HT1080 (cell line): ENCODE measurements at places on chromosomes 7 and 10.

- DNase-seq: no peak
These were observed 86.7 kb upstream of the IL6 start for GRCh38 chr7:22640269-22640668.

DNA sequence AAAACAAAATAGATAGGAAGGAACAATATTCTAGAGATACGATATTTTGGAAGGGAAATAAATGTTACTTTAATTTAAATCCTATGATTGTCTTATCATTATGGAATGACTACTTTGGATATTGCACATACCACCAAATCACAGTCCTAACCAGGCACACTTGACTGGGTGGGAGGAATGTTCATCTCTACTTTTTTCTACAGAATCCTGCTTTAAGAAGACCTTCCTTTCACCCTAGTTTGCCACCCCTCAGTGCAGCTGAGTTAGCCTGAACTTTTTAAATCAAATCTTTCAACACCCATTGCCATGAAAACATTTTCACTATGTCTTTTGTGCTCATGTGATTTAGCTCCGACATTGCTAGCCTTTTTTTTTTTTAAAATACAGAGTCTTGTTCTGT, 38.1 kb downstream of the RELN start:
- no peak for DNase-seq

GRCh38 chr7:67438913-67439505, 442.4 kb downstream of the TYW1 start:
- no peak for DNase-seq

DNA sequence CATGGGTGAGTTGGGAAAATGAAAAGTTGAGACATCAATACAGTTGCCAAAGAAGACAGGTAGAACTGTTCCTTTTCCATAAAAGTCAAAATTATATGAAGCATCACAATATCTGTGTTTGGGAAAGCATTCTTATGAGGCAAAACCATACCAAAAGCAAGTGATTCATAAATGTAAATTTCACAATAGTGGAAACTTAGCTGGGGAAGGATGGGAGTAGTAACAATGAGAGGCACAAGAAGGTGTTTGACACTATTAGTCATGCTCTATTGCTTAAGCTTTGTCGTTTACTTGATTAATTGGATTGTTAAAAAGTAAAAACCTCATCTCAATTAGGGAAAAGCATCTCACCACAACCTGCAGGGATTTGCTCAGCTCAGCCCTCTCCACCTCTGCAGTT, 240.2 kb downstream of the C7orf25 start:
- DNase-seq: peak; percentile 59

- DNase-seq: peak; percentile 92
These were observed 255.3 kb downstream of the DNAJB9 start for GRCh38 chr7:108824840-108825580.

DNA sequence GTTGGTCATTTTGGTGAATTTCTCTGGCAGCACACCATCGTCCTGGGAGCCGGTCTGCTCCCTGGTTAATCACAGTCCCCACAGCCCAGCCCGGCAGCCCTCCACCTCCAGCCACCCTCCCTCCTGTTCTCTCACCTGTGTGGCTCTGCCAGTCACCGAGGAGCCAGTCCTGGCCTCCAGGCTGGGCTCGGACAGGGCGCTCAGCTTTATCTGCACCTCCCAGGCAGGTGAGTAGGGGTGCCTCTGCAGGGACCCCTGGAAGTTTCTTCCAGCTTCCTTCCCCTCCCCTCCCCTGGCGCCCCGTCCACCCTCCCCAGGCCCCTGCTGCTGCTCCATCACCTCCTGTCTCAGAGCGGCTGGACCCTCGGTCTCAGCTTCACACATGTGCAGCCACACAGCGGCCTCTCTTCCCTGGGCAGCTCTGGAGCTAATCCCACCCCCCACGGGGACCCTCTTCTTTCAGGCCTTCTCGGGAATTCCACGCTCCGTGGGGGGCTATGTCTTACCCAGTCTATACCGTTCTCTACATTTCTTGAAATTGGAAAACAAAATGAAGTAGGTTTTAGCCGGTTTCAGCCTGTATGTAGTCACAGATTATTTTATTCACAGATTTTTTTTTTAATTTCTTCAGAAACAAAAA, 213.9 kb upstream of the PPP2R2D start:
- no peak for DNase-seq

DNA sequence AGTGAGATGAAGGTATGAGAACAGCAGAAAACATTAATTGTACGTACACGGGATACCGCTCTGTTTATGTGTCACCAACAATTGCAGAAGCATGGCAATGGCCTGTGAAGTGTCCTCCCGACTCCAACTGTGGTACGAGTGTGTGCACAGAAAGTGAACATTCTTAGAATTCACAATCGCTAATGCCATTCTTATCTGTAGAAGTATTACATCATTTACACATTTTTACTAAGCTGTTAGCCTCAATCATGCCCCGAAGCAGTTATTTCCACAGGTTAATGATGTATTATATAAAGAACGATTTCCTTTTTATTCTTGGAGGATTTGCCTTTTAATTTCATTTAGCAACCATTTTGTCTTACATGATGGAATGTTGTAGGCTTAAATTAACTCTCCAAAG, 103.4 kb downstream of the EVX1 start:
- no peak for DNase-seq

GRCh38 chr10:106254071-106254470, 910.4 kb downstream of the SORCS1 start:
- peak; percentile 13 for DNase-seq

GRCh38 chr7:151433721-151434400, 6.1 kb downstream of the CRYGN start:
- DNase-seq: no peak

DNA sequence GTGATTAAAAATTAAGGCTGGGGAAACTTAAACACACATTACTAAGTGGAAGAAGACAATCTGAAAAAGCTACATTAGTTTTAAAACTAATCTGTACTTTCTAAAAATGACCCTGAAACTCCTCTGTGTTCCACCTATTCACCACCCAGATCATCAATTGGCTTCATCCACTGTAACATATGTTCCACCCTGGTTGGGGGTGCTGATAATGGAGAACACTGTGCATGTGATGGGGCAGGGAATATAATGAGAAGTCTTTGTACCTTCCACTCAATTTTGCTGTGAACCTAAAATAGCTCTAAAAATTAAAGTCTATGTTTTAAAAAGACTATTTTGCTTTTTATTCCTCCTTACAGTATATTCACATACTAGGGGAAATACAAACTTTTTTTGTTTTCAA, 132.7 kb downstream of the CNOT4 start:
- no peak for DNase-seq

DNA sequence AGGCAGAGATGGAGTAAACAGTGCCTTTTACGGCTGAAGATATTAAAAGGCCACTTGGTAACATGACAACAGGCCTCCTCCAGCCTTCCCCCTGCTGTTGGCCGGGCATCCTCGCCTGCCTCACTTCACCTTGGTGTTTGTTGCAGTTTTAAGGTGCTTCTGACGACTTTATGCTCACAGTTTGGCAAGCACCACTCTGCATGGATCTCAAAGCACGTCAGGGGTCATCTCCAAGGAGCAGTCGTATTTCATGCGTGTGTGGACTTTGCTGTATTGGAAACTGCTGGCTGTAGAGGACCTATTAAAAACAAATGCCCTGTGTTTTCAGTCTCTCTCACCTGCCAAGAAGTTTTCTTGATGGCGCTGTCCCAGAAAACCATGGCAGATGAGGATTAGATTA, 483.1 kb downstream of the RPS24 start:
- no peak for DNase-seq

- no peak for DNase-seq
These were observed 138.6 kb downstream of the NRF1 start for GRCh38 chr7:129750091-129750490.

DNA sequence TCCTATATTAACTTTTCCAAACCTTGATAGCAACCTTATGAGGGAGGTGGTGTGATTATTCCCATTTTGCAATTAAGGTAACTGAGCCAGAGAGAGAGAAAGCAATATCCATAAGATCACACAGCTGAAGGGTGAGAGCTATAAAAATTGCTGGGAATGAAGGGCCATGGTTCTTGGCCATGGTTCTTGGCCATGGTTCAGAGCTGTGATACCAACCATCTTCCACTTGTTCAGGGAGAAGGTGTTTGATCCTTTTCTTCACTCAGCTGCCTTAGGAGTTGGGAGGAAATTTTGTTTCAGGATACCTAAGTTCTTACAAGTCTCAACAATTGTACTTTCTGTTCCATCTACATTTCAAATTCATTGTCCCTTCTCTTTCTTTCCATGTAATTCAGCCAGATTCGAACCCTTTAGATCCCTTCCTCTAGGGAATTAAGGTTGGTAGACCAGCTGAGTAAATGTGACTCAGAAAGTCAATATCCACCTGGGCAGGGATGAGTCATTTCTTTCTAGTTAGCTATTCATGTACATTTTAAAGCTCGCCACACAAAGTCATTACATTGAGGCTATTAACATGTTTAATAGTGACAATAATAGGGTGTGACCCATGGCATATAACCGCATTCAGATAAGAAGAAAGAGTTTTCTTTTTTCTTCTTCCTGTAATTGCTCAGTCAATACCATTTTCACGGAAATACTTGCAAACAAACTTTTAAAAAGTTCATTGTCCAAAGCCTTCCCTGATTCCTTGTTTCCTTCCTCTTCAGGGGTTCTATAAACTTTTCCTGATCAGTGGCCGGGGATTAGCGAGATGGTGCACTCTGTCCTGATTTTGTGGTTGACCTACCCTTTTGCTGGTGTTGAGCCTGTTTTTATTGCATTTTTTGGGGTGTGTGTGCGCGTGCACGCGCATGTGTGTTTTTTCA, 143.4 kb downstream of the TCF7L2 start:
- DNase-seq: peak; percentile 86

- DNase-seq: no peak
These were observed 2.7 kb downstream of the PUS7 start for GRCh38 chr7:105519353-105519752.

DNA sequence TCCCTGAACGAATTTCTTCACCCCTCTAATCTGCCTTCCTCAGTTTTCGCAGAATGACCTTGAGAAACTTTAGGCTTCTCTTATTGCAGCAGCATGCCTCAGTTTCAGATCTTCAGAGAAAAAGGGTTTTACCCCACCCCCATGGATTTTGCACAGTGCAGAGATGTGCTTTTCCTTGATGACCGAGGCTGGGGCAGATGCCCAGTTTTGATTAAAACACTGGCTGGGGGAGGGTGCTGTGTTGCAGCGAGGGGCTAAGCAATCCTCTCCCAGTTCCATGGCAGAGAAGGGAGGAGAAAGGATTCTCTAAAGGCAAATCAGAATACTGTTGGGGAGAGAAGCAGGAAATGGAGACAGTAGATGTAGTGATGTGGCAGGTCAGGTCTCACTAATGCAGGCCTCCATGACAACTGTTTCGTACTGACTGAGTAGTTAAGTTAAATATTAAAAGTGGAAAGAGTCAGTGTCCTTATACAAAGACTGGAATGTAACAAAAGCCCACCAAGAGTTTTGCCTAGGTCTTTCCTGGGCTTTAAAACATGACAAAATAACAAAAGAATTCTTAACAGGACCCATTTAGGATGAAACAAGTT, 50.8 kb upstream of the PDZD8 start:
- no peak for DNase-seq

GRCh38 chr7:144483189-144483588, 79.7 kb upstream of the NOBOX start:
- DNase-seq: no peak

GRCh38 chr10:70691611-70692010, 19.3 kb downstream of the ADAMTS14 start:
- DNase-seq: no peak

GRCh38 chr7:48217753-48218152, 46.5 kb downstream of the ABCA13 start:
- no peak for DNase-seq

GRCh38 chr7:54014765-54015164, 527.4 kb upstream of the VSTM2A start:
- DNase-seq: no peak

GRCh38 chr7:95066737-95067530, 159.5 kb downstream of the PPP1R9A start:
- peak; percentile 32 for DNase-seq

DNA sequence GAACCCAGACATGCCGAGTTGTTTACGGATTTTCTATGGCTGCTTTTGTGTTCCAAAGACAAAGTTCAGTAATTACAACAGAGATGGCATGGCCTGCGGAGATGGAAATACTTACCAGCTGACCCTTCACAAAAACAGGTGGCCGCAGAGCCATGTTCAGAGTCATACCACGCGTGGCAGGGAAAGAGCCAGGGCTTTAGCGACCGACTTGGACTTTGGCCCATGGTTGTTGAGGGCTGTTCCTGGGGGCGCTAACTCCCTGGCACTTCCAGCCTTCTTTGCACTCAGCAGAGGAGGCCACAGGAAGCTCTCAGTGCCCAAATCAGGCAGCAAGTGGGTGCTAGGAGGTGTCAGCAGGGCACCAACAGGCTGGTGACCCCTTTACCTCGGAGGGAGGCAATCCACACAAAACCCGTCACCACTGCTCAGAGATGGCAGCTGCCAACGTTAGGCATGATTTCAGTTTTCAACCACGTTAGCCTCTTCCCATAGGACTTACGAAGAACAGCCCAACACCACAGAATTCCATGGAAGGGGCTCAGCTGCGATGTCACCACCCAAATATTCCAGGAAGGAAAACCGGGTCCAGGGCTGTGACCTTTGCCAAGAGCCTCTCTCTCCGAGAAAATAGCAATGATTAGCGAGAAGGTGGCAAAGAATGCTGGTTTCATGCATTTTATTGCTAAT, 21.4 kb upstream of the CNPY1 start:
- no peak for DNase-seq

- no peak for DNase-seq
These were observed 78.3 kb downstream of the LRMDA start for GRCh38 chr10:75509706-75510105.

DNA sequence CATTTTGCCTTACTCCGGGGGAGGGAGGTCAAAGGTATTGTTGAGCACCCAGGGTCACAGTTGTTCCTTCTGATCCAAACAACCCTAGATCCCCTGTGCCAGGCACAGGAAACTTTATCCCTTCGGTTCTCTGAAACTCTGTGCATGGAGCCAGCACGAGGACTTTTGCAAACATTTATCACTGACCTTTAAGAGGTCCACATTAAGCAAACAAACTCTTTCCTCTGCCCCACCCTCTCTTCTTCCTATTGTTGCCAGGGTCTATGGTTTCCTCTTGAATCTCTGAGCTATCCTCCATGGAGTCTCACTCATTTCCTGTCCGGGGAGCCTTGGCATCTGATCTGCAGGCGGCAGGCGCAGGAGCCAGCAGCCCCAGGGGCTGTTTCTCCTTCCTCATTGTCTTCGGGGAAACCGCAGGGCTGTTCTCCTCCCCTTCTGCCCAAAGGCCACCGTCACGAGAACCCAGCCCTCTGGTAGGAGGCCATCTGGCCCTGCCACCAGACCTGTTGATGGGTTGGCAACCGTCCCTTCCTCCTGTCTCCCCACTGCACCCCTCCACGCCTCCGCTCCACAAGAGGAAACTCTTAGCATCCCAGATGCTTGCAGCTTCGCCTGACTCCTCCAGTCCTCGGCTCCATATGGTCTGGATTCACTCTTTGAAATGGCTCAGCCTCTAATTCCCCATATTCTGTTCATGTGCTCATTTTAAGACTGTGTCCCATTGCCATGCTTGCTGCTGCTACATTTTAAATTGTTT, 327.3 kb upstream of the NRP1 start:
- DNase-seq: peak; percentile 93
